ENCODE measurements at places on chromosomes 6 and 20. TPM values are rescaled to one million over a fixed set of nuclear protein-coding genes. Genes with fewer than 3 reads are reported as not detected.

GRCh38 chr6:85191656-85192055 lies 258.2 kb upstream of the NT5E start:
- no peak for DNase-seq

DNA sequence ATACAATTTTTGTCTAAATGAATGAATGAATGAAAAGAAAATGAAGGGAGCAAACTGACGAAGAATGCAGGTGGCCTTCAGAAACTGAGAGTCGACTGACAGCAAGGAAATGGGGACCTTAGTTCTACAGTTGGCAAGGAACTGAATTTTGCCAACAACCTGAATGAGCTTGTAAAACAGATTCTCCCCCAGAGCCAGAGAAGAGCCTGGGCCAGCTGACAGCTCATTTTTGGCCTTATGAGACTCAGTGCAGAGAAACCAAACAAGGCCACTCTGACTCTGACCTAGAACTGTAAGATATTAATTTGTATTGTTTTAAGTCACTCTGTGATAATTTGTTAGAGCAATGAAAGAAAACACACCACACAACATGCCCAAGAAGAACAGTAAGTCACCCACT lies 21.8 kb downstream of the MAN1A1 start:
- DNase-seq: no peak

DNA sequence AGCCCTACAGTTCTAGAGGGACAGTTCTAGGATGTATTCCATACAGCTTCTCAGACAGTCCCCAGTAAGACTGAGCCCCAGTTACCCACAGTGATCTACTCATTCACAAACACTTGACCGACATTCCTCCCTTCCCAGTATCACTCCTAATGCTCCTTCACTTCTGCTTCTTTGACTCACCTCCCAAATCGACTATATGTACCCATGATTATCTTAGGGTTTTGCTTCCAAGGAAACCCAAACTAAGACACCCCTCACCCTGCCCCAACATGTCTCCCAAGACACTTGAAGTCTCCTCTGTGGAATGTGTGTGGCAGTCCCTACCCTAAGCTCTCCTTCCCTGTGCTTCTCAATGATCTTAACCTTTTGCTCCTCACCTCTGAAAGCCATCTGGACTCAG lies 23.6 kb upstream of the TGM6 start:
- no peak for DNase-seq

DNA sequence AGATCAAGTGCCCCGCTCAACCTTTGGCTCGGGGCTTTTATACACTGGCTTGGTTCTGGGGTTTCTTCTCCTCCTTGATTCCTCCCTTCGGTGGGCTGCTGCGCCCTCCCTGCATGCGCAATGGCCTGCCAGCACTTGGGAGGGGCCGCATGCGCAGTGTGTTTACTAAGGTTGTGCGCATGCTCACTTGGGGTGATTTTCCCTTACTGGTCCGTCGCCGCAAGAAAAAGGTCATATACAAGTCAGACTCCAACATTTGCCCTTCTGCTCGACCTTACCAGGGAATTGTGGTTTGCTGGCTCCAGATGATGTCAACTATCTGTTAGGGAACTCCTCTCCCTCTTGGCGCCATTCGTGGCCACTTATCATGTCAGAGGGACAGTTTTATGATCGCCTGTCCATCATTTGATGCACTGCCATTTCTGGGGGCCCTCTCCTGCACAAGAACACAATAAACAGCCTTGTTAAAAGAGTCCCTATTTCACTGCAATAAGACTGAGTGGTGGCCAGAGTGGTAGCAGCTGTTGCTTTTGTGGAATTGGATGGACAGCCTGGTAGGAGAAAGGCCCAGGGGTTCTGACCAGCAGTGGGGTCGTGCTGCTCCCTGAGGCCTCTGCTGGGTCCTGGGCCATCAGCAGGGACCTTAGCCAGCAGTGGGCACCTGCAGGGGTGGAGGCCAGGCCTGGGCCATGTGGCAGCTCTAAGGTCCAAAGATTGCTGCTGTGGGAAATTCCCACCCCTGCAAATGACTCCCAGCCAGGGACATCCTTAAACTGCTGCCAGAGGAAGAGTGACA lies 2.8 kb upstream of the LBP start:
- peak; percentile 78 for DNase-seq

GRCh38 chr20:17612287-17612991 lies 42.6 kb downstream of the DSTN start:
- no peak for DNase-seq

- DNase-seq: no peak
These were observed 351.4 kb upstream of the CDH4 start for GRCh38 chr20:60900618-60901017.

DNA sequence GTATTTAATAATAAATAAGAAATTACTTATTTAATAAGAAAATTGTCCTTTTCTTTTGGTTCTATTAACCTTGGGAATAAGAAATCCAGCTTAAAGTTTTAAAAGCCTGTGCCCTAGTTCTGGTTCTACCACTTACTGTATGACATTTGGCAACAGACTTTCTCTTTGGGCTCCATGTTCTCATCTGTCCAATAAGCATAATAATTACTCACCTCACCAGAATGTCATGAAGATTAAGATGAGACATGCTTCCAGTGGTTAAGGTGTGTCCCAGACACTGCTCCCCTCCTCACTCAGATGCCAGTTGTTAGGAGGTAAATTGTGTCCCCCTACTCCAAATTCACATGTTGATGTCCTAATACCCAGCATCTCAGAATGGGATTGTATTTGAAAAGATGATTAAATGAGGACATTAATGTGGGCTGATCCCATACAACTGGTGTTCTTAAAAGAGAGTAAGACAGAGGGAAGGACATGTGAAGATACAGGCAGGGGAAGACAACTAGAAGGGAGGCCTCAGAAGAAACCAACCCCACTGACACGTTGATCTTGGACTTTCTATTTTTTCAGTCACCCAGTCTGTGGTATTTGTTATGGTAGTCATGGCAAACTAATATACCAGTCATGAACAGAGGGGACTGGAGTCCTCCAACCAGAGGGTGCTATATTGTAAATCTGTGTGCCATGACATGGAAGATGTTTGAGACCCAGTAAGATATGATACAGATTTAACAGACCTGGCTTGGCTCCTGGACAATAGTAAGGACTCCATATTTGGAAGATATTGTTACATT lies 6.4 kb upstream of the MICAL1 start:
- DNase-seq: no peak

TSPO2 gene
- polyA plus RNA-seq: 0.39 TPM

LZTS3 gene
- polyA plus RNA-seq: 20.9 TPM

FOXF2 gene
- polyA plus RNA-seq: 0.33 TPM

GRCh38 chr6:138546733-138547185 lies 47.5 kb upstream of the NHSL1 start:
- DNase-seq: no peak

GRCh38 chr6:122913558-122913957 lies 82.5 kb upstream of the CLVS2 start:
- no peak for DNase-seq

DNA sequence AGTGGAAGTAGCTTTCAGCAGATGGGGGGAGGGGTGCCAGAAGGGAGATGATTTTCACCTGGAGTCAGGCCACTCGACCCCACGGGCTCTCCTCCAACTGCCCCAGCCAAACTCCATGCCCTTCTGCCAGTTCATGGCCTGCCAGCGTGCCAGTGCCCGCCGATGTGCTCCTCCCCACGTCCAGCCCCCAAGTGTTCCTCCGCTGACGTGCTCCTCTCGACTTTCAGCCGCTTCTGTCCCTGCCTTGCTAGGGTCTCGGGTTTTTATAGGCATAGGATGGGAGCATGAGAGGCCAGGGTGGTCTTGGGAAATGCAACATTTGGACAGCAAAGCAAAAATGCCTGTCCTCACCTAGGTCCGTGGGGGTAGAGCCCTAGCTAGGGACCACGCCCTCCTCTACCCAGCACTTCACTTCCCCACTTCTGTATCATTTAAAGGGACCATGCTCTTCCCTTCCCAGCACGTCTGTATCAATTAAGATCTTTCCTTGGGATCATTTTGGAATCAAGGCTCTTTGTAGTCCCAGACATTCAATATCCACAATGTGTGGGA lies 54.4 kb downstream of the PRND start:
- no peak for DNase-seq

DNA sequence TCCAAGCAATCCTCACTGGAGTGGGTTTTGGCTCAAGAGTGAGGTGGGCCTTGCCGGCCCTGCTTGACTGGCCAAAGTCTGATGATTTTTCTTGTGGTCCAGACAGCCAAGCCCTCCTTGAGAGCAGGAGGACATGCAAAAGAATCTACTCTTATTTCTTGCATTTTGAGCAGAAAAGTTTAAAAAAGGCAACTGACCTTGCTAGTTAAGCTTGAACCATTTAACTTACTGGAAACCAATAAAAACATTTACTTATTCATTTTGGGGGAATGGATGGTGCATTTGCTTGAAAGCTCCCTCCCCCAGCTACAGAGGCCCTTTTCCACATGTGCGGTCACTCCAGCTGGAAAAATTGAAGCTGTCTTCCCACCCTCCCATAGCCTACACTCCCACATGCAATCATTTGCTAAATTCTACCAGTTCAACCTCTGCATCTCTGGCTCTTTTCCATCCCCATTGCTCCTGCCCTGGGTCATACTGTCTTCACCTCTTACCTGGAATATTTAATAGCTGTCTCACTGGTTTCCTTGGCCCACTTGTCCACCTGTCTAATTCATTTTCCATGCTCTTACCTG lies 527.9 kb downstream of the DHX35 start:
- no peak for DNase-seq

- no peak for DNase-seq
These were observed at the start of gene HDGFL1 for GRCh38 chr6:22569281-22570184. HDGFL1 (plus strand) TSS chr6:22569566; CDS start chr6:22569576, 10 bp downstream.

DNA sequence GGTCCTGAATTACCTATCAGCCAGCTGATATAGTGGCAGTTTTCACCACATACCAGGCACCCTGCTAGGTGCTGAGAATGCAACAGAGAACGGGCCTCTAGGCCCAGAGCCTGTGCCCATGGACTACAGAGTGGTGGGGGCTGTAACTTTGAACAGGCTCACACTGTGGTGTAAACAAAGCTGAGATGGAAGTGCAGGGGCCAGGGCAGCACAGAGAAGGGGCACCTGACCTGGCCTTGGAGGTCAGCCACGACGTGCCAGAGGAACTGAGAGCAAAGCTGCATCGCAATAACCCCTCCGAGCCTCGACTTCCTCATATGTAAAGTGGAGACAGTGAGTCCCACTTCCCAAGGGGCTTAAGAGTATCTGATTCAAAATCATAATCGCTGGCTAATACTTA lies 105.8 kb downstream of the MAFB start:
- DNase-seq: no peak

EDN3 gene
- polyA plus RNA-seq: 8.7 TPM

SLC16A10 gene
- 1.1 TPM for polyA plus RNA-seq

RAB44 gene
- 0.04 TPM for polyA plus RNA-seq

KIAA1755 gene
- polyA plus RNA-seq: 19.0 TPM

- DNase-seq: no peak
These were observed 30.8 kb upstream of the FKBP1A start for GRCh38 chr20:1423625-1424106.

DNA sequence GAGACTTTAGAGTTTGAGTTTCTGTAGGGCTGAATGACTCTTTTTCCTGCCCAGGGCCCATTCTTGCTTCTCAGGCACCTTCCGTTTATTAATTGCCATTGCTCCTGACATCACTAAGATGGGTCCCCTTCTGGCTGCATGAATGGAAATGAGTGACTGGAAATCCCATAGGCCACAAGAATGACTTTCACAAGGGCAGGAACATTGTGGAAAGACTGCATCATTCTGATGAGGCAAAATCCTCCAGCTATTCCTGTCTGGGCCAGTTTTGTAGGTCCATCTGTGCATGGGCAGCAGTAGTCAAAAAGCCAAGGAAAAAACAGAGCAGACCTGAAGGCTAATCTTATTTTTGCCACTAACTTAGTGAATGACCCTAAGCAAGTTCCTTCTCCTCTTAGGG lies 19.3 kb downstream of the TMEM74B start:
- DNase-seq: no peak

LY6G6F gene
- 0.52 TPM for polyA plus RNA-seq

- DNase-seq: no peak
These were observed 1.6 kb upstream of the OLIG3 start for GRCh38 chr6:137495703-137496336.

- no peak for DNase-seq
These were observed 132.6 kb downstream of the CEBPB start for GRCh38 chr20:50323209-50323608.

CEP162 gene
- polyA plus RNA-seq: 24.8 TPM

NMBR gene
- polyA plus RNA-seq: 0.33 TPM

DNA sequence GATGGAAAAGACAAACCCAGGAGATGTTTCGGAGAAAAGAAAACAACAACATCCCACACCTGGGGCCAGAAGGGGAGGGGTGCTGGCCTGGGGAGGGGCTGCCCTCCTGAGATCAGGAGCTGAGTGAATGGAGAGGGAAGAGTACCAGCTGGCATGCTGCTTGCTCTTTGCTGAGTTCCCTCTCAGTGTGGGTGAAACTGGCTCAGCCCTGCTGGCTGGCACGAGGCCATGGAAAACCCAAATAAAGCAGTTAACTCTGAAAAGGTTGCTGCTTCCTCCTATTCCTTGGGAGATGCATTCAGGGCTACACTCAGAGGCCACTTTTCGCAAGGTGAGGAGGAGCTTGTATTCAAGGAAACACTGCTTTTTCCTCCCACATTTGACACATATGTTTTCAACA lies 8.0 kb upstream of the KCNK16 start:
- no peak for DNase-seq

GRCh38 chr20:25541676-25542075 lies 43.7 kb downstream of the NINL start:
- DNase-seq: no peak

DNA sequence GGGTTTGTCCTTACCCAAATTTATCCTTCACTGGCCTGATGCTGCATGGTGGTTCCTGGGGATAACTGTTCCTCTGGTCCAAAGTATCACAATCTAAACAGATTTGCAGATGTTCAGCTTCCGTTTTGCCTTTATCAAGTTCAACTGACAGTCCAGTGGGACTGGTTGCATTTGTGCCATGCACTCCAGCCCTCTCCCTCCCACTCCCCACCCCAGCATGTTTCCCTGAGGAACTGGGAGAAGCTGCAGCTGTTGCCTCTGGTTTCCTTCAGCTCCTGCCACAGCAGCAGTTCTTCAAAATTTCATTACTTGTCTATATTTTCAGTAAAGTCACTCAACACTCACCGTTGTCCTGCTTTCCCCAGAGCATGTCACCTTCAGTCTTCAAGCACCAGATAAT lies 39.5 kb upstream of the KIF16B start:
- no peak for DNase-seq

- no peak for DNase-seq
These were observed 138.8 kb upstream of the LAMA2 start for GRCh38 chr6:128743974-128744765.

GRCh38 chr6:28976677-28977076 lies 28.4 kb downstream of the ZNF311 start:
- DNase-seq: no peak

- no peak for DNase-seq
These were observed 143.0 kb downstream of the B3GAT2 start for GRCh38 chr6:70813885-70814284.

DNA sequence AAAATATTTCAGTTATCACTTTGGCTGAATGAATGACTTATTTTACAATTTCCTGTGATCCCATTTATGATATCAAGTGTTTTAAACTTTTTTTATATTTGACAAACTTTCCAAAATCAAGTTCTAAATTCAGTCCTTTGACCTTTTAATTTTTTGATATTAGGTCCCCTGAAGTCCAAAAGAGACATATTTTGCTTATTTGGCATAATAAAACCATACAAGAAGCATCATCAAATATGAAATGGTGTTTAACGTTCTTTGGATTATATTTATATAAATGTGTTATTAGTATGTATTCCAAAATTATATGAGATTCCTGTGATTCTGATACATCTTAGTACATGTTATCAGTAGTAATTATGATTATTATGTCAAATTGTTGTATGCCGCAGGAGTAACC lies 38.7 kb downstream of the ZNF133 start:
- DNase-seq: no peak

All from left renal pelvis (tissue), 4 donors.